ENCODE measurements at places on chromosomes 1 and 21. TPM values are rescaled to one million over a fixed set of nuclear protein-coding genes. Genes with fewer than 3 reads are reported as not detected.

DNA sequence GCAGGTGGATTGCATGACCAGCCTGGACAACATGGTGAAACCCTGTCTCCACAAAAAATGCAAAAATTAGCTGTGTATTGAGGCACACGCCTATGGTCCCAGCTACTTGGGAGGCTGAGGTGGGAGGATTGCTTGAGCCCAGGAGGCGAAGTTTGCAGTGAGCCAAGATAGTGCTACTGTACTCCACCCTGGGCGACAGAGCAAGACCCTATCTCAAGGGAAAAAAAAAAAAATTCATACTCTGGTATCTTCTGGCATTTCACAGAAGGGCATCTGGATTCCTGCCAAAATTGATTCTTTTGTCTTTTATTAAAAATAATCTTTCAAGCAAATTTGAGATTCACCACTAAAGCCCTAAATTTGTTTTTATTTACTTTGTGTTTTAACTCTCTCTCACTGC lies 19.2 kb downstream of the CLIC4 start:
- no peak for DNase-seq

DNA sequence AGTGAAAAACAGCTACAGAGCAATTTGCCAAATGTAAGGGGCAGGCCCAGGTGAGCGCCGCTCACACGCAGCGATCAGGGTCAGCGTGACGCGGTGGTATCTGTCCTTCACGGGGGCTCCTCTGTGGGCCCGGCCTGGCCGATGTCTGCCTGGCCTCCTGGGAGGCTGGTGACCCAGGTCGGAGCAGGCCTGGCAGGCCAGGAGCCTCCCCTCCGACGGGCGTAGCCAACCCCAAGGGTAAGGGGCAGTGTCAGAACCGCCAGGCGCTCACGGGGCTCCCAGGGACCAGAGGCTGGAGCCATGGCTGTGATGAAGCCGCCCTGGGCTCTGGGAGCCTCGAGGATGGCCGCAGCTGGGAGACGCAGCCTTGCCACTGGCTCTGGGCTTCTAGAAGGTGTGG lies 72.1 kb downstream of the MORN1 start:
- DNase-seq: no peak

GRCh38 chr1:171245458-171246064 lies 2.7 kb upstream of the FMO1 start:
- no peak for DNase-seq

DNA sequence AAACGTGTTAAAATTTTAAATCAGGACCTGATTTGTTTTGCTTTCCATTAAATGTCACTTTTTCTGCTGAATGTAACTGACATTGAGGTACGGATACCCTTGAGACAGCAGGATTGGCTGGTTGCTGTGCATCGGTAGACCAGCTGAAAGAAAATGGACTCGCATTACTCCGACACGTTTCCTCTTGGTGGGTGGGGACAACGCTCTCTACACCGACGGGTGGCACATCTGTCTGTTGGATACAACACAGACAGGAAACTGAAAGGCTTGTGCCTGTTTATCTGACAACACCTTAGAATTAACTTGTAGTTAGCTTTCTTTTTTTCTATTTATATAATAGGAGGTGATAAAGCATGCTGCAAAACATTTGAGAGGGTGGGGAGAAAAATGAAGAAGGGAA lies 19.4 kb downstream of the PRPF38A start:
- no peak for DNase-seq

- DNase-seq: no peak
Observed at GRCh38 chr1:152159144-152159543, at the start of gene RPTN. TSS of gene RPTN (minus strand) at chr1:152159228. CDS start at chr1:152157889, 1,339 bp downstream.

DNA sequence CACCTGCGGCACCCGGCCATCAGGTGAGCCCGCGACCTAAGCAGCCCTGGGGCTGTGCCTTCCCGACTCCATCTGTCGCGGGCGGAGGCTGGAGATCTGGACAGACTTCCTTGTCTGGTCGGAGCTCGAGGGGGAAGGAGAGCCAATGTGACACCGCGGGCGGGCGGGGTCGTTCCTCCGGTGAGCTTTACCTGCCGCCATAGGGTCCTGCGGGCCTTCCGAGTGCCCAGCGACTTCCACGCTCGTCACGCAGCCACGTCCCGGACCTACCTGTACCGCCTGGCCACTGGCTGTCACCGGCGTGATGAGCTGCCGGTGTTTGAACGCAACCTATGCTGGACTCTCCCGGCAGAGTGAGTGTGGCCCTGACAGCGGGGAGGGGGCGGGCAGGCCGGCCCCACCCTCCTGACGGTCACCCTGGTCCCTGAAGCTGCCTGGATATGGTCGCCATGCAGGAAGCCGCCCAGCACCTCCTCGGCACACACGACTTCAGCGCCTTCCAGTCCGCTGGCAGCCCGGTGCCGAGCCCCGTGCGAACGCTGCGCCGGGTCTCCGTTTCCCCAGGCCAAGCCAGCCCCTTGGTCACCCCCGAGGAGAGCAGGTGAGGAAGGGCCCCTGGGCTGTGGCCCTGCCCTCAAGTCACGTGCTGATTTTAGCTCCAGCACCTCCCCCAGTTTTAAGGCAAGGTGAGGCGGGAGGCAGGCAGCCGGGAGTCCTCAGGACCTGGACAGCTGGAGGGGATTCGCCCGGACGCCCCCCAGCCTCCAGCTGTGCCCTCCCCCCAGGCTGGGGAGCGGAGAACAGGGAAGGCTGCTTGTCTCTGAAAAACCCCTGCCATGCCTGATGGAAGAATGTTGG lies 1.1 kb downstream of the PUSL1 start:
- DNase-seq: no peak

- no peak for DNase-seq
Observed at GRCh38 chr1:241068359-241068758, 288.6 kb downstream of the RGS7 start.

DNA sequence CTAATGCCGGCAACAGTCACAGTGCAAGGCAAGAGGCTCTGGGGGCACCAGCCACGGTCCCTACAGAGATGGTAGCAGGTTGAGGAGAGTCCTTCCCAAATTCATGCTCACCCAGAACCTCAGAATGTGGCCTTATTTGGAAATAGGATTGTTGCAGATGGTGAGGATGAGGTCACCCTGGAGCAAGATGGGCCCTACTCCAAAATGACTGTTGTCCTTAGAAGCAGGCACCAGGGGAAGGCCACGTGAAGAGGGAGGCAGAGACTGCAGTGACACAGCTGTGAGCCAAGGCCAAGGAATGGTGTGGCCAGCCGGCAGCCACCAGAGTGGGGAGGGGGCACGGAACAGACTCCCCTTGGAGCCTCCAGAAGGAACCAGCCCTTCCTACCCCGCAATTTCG lies 70.8 kb upstream of the CLDN14 start:
- DNase-seq: no peak

DNA sequence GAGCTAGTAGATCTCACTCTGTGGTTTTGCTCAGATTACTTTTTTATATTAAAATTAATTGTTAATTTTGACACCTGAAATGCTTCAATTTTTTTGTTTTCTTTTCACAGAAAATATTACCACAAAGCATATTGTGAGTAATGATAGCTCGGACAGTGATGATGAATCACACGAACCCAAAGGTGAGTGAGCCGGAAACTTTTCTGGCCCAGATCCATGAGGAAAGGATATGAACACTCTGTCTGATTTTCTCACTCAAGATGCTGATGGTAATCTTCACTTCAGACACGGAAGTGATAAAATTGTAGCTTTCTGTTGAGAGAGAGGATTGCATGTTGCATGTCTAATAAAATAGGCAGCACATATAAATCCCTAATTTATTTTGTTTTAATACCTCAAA lies 121.8 kb downstream of the PLA2G4A start:
- no peak for DNase-seq

GRCh38 chr1:184734980-184735379 lies 19.7 kb downstream of the EDEM3 start:
- DNase-seq: no peak

UBASH3A gene
- total RNA-seq: 1.3 TPM

ASPM gene
- 2.1 TPM for total RNA-seq

ACOT11 gene
- total RNA-seq: 19.3 TPM

MMP23B gene
- total RNA-seq: 201 TPM

NES gene
- 30.6 TPM for total RNA-seq

SLC45A3 gene
- total RNA-seq: 8.3 TPM

TSPAN2 gene
- total RNA-seq: 26.2 TPM

FNBP1L gene
- total RNA-seq: 12.2 TPM

S100A12 gene
- not detected for total RNA-seq

FAM110D gene
- 10.6 TPM for total RNA-seq

FBXO28 gene
- 20.7 TPM for total RNA-seq
